ENCODE measurements at places on chromosomes 2 and 18.

DNA sequence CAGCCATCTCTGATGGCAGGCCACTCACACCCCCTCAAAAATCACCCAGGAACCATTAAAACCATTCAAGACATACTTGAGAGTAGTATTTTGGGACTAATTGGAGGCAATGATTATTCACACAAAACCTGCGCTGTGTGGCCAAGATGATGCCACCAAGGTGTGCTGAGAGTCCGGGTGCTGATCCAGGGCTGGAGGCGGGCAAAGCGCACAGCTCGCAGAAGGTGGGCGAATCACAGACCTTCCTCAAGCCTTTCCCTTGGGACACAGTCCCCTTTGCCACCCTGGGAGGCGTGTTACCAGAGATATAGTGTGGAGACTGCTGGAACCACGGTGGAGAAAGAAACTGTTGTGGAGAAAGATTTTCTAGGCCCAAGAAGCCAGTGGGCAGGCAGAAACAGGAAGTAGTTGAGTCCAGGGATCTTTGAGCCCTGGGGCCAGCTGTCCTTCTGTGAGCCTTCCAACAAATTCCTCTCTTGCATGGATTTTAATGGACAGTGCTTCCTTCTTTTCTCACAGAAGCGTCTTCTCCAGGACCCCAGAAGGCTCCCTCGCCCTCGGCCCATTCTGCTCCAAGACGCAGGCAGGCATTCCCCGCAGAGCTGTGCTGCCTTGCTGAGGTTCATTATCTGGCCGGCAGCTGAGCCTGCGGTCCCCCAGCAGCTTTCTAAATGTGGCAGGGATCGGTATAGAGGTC is 8.0 kb downstream of the COPS9 start:
- no peak for DNase-seq

GRCh38 chr2:127620866-127621265 is 25.1 kb upstream of the GPR17 start:
- DNase-seq = no peak

DNA sequence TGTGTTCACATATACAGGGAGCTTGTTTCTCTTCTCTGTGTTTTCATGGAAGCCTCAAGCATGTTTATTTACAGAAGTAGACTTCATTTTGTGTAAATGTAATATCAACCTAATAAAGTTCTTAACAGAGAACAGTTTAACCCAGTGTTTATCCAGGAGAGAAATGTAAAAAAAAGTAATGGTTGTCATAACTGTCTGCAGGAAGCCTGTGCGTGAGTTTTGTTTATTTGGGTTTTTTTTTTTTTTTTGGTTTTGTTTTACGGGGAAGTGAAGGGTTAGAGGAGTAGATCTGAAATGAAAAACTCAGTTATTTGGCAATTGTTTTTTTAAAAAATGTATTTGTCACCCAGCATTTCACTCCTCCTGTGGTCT is 124.7 kb downstream of the RAPGEF4 start:
- no peak for DNase-seq

GRCh38 chr2:96256611-96257113 is 9.1 kb downstream of the TMEM127 start:
- DNase-seq = no peak

DNA sequence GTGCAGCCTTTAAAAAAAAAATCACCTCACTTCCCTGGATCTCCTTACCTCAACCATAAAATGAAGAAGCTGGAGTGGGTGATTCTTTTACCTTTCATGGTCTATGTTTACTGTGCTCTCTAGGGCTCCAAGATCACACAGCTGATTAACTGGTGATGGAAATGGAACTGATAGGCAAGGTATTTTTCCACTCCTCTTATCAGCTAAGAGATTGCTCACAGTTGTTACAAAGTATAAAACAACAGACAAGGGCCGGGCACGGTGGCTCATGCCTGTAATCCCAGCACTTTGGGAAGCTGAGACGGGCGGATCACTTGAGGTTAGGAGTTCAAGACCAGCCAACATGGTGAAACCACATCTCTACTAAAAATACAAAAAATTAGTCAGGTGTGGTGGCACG is 14.5 kb downstream of the RPS27A start:
- DNase-seq = no peak

Data from activated T-helper 1 cell treated with anti-CD3 and anti-CD28 coated beads, Interleukin-2, amount 50 U/mL, for 16 hours (primary cell).